IPS DF 19.7 (cell line): ENCODE measurements at places on chromosomes 12 and 14.
A peak's percentile ranks its signal among the peaks of the same experiment; 100 is the strongest.

DNA sequence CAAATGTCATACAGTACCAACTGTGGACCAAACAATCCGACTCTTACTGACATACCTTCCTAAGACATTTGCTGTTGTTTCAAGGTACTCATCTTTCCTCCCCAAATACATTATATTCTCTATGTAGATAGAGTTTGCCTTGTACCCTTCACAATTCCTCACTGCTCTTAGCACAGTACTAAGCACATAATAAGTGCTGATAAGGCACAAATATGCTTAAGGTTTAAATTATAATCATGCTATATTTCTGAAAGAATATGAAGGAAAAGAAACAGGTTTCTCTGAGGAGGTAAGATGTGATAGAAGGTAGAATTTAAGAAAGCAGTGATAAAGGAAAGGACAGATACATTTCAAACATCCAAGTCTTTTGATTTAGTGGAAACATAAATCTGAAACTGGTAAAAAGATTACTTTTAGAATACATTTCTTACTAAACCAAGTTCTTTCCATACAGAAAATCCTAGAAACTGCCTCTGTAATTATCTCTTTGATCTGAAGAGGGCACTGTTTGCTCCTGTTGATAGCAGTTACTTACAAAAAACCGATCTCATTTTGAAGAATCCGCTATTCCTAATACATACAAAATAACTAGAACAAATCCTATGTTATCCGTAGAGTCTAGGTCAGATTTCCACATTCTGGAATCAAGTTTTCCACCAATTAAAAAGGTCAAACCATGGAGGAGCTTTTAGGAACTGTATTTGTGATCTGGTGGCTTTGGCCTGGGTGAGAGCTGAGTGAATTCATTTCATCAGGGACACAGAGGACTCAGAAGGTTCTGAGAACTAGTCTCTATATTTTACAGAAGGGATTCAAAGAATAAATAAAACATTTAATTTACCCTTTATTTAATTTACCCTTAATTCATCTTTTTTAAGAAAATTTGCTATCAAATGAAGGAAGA lies 311.9 kb downstream of the DAD1 start:
- no peak for DNase-seq

DNA sequence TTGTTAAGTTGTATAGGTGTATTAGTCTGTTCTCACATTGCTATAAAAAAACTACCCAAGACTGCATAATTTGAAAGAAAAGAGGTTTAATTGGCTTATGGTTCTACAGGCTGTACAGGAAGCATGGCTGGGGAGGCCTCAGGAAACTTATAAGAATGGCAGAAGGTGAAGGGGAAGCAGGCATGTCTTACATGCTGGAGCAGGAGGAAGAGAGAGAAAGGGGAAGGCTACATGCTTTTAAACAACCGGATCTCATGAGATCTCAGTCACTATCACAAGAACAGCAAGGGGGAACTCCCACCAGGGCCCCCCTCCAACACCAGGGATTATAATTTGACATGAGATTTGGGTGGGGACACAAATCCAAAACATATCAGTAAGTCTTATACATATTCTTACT lies 60.5 kb upstream of the OR10AD1 start:
- no peak for DNase-seq

DNA sequence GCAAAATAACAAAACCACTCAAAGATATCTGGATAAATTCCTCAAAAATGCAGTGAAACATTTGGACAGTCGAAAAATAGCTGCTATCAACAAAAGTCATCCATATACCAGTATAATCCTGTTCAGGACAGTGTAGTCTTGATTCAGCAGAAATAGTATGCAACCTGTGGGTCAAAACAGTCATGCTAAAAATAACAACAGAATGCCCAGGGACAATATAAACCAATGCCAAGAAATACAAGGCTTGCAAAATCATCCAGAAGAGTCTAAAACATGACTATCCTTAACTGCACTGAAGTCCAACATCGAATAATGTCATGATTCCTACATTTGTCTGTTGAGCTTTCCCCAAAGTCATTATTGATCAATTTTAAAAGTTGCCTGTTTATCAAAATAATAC lies 425.9 kb downstream of the FSCB start:
- no peak for DNase-seq

DNA sequence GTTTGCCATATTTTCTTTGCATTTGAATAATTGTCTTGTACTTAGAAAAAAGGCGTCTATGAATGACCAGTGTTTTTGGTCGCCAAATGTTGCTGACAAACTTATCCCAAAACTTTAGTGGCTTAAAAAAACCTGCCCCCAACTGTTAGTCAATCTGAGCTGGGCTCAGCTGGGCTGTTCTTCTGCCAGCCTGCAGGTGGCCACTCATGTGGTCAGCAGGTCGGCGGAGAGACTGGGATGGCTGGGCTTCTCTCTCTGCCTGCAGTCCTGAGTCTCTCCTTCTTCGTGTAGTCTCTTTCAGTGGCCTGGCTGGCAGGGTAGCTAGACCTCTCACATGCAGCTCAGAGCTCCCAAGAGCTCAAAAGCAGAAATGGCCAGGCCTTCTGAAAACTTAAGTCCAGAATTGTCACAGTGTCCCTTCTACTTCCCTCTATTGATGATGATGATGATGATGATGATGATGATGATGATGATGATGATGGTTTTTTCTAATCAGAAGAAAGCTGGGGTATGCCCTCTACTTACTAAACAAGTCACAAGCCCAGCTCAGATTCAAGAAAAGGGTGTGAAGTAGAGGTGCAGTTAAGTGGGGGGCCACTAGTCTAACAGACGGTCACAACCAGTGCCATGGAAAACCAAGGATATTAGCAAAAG lies 87.9 kb downstream of the PTPN11 start:
- no peak for DNase-seq

DNA sequence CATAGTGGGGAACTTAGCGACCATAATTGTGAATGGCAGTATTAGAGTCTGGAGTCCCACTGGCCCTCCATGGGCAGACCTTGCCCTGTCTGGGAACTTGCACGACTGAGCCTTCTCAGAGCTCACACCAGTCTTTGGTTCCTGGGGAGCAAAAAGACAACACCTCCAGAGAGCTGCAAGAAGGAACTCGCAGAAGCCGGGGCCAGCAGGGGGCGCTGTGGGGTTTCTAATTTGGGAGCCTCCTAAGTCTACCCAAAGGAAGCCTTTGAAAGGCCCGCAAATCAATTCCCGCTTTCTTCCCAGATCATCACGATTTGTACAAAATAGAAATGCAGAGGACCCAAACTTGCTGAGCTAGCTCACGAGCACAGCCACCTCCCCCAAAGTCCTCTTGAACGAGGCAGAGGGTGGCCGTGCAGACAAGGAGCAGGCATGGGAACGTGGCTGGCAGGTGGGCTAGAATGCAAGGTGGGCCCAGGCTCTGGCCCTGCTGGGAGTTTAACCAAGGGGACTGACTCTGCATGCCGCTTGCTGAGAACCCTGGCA lies 46.3 kb upstream of the FBXO21 start:
- peak; percentile 61 for DNase-seq
